Right lobe of liver (tissue), 6 donors: ENCODE measurements at places on chromosomes 7 and 10. TPM values are rescaled to one million over a fixed set of nuclear protein-coding genes. Genes with fewer than 3 reads are reported as not detected.

- DNase-seq, result no peak
These were observed 757.1 kb downstream of the INHBA start for GRCh38 chr7:40945788-40946187.

DNA sequence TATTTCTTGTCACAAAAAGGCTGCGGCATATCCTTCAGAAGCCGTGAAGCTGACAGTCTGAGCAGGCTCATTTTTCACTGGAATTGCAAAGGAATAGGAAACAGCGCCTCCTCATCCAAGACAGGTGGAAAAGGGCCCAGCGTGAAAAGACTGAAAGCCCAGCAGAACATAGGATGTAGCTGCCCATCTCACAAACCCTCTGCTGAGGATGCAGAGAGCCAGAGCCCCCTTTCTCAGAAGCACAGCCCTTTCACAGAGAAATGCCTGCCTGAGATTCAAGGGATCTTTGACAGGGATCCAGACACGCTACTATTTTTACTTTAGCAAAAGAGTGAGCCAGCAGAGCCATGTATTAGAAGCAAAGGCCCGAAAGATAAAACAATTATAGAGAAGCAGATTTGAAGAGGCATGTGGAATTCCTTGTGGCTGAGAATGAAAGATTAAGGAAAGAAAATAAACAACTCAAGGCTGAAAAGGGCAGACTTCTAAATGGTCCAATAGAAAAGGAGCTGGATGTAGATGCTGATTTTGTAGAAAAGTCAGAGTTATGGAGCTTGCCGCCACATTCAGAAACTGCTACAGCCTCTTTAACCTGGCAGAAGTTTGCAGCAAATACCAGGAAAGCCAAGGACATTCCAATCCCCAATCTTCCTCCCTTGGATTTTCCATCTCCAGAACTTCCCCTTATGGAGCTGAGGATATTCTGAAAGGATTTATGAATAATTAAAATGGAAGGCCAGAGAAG is 36.9 kb downstream of the GDI2 start:
- no peak for DNase-seq

DNA sequence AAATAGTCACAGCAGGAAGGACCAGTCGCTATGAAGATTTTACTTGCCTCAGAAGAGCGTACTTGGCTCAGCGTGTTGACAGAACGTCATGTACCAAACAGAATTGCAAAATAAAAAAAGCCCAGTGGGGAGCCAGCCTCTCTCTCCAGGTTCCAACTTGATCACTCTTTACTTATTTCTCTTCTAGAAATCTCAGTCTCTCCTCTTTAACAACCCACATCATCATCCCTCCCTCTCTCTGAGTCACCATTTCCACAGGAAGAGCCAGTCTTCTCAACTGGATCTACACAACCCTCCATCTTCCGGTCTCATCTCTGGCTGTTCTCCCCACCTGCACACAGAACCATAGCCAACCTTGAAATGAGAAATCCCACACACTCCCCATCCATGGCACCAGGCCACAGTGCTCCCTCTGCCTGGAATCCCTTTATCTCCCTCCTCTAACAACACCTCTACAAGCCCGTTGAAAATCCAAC is 718.3 kb downstream of the GRID1 start:
- DNase-seq, result no peak

DNA sequence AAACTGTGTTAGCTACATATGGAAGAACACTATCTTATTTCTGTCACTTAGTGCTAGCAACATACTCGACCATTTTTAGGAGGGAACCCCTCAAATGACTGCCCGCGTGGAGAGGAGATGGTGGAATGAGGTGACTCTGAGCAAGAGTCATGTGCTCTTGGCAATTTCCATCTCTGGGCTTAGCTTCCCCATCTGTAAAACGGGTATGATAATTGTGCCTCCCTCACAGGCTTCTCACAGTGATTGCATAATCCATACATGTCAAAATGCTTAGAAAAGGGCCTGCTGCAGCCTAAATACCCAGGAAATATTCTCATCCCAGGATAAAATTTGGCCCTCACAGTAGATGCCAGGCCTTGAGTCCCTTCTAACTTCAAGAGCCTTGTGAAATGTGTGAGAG is 86.6 kb downstream of the WDFY4 start:
- no peak for DNase-seq

The MARVELD1 gene
- 3.1 TPM for total RNA-seq
